ENCODE measurements at places on chromosomes 2 and 18.

DNA sequence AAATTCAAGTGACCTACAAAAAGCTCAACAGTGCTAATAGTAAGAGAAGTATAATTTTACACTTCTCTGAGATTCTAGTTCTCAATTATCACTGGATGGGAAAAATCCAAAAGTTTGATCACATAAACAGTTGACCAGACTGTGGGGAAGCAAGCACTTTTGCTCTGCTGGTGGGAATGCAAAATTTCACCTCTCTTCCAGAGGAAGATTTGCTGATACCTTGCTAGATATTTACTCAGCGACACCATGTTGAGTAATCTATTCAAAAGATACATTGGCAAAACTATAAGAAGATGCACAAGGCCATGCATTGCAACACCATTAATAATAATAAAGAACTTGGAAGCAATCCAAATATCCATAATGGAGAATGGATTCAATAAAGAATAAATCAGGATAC lies 204.4 kb downstream of the MREG start:
- DNase-seq, result no peak

GRCh38 chr18:45342166-45342565 lies 273.1 kb upstream of the SLC14A2 start:
- DNase-seq, result no peak

- no peak for DNase-seq
These were observed 162.9 kb upstream of the AGAP1 start for GRCh38 chr2:235330775-235331451.

- DNase-seq, result no peak
These were observed 77.6 kb upstream of the ALPP start for GRCh38 chr2:232300894-232301387.

DNA sequence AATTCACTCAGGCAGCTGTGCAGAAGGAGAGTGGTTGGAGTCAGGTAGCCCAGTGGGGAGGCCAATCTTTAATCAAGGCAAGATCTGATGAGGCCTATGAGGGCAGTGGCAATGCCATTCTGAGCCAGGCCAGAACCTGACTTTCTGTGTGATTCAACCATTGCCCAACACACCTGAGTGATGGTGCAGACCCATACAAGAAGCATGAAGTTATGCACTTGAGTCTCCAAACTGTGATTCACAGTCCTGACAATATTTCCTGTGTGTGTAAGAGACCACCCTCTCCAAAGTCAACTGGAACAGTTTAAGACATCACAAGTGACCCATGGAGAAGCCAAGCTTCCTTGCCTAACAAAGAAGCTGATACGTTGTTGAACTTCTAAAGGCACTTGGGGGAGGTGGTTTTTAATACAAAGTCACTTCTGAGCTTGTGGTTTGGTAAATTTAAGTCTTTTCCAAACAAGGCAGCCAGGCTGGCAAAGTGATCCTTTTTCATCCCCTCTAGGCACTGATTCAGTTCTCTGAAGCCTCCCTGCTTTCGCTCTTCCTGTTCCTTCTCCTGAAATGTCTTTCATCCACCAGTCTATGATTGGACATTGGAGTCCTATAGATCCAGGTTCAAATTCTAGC lies 49.0 kb downstream of the VSNL1 start:
- DNase-seq, result no peak

DNA sequence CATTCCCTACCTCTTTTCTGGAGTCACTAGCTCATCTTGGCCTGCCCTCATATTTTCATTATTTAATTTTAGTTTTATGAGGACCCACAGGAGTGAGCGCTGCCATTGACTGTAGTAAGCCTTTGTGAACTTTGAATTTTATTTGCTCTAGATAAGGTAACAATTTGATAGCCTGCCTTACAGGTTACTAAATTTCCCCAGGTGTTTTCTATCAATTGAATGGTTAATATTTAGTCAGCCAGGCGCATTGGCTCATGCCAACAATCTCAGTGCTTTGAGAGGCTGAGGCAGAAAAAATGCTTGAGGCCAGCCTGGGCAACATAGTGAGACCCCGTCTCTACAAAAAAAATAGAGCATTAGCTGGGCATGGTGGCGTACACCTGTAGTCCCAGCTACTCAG lies 50.2 kb downstream of the DAW1 start:
- no peak for DNase-seq

DNA sequence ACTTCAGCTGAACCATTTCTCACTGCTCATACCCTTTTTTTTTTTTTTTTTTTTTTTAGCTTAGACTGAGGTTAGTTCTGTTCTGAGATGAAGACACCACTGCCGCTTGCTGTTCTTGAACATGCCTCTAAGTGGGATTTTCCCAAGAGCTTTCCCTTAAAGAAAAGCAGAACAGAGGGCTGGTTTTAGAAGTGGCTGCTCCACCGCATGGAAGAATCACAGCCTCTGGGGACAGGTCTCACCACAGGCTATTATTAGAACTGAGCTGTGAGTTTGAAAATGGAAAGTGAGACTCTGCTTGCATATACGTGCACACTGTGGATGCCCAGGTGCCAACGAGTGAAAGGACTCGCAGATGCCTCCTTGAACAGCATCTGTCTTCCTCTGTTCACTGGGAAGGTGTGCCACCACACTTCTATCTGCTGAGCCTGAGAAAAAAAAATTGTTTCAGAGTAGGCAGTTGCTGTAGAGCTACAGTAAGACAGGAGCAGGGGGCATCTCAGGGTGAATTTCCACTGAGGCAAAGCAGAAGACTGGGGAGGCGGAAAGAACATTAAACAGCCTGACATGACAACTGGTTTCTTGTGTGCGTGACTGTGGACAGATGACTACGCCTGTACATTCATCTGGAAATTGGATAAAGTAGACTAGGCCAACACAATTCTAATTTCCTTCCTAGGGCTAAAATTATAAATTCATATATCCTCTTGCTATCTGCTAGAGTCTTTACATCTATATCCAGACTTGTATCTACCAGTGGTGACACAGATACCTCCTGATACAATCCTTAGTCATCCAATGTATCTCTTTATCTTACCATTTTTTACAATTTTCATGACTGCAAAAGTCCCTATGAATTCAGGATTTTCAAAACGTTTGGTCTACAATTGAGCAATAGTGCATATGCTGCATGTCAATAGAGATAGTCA lies 1045.7 kb upstream of the CELF4 start:
- DNase-seq, result peak; percentile 45

GRCh38 chr2:144079803-144080202 lies 440.1 kb downstream of the ZEB2 start:
- no peak for DNase-seq

GRCh38 chr2:116692988-116693387 lies 1121.5 kb upstream of the DDX18 start:
- no peak for DNase-seq

- peak; percentile 15 for DNase-seq
These were observed 572 bp upstream of the ZNF516 start for GRCh38 chr18:76495435-76496193.

- no peak for DNase-seq
These were observed 104.5 kb downstream of the PTGR3 start for GRCh38 chr18:75104483-75104882.

GRCh38 chr2:126863336-126864015 lies 35.2 kb upstream of the TEX51 start:
- peak; percentile 53 for DNase-seq

DNA sequence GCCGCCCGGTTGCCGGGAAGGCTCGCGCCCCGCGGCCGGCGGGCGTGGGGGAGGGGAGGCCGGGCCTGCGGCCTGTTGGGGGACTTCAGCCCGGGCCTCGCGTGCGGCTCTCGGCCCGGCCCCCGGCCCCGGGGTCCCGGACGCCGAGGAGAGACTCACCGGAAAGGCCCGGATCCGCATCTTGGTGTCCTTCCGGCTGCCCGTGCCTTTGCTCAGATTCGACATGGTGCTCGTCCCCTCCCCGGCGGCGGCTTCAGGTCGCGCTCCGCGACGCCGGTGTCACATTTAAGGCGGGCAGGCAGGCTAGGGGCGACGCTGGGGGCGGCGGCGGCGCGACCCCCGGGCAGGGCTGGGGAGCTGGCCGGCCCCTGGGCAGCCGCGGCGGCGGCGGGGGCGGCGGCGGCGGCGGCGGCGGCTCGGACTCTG lies 365 bp downstream of the CUL3 start:
- DNase-seq, result no peak

- DNase-seq, result no peak
These were observed 3.4 kb downstream of the TCF23 start for GRCh38 chr2:27152102-27152795.

- DNase-seq, result no peak
These were observed 72.4 kb downstream of the CTIF start for GRCh38 chr18:48611203-48611602.

GRCh38 chr2:28287256-28287915 lies 105.3 kb upstream of the FOSL2 start:
- no peak for DNase-seq

GRCh38 chr2:165876269-165876668 lies 77.3 kb downstream of the TTC21B start:
- DNase-seq, result no peak

GRCh38 chr2:27921880-27922547 lies 31.5 kb downstream of the BABAM2 start:
- DNase-seq, result no peak

DNA sequence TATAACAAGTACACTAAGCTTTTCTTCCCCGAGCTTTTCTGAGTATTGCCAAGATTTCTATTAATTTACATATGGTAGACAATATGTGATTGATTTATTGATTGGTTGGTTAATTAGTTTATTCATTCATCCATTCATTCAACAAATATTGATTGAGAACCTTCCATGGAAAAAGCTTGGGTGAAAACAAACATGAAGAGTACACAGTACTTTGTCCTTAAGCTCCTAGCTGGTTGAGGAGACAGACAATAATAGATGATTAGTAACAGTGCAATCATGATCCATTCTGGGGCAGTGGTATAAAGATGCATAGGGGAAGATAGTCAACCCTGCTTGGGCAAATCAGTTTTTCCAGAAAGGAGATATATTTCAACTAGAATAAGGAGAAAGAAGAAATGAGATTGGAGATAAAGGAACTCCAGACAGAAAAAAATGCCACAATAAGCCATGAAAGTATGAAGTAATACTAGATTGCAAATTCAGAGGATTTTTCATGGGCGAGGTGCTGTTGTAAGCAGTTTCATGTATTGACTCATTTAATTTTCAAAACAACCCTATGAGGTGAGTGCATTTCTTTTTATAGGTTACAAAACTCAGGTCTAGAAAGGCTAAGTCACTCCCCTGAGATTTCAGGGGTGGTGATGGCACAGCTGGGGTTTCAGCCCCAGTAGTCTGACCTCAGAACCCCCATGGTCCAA lies 129.5 kb downstream of the RND3 start:
- no peak for DNase-seq

- no peak for DNase-seq
These were observed 62.4 kb downstream of the MRPS9 start for GRCh38 chr2:105100046-105100840.

GRCh38 chr2:84449055-84449454 lies 10.0 kb downstream of the SUCLG1 start:
- DNase-seq, result no peak

DNA sequence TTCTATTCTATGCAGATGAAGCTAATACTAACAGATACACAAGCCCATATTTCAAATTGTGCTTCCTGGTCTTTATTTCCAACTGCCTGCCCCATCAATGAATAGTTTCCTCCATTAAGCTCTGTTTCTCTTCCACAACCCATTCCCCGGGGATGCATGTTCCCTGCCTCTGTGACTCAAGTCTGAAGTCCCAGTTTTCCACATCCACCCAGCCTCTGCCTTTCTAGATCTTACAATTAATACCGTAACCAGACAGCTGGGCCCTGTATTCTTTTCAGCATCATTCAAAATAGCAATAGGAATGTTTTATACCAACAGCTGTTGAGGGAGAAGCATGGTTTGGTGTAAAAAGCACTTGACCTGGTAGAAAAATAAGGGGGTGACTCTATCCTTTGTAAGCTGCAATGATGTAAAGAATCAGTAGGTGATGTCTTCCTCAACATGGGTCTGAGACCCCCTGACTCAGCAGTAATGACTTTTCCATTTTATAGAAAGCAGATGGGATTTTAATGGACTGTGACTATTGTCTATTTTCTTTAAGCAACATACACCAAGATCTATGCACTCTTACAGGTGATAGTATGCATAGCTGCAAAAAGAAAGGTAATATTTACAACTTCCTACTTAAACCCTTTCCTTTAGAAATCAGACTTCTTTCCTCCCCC lies 46.1 kb upstream of the DAPL1 start:
- no peak for DNase-seq

DNA sequence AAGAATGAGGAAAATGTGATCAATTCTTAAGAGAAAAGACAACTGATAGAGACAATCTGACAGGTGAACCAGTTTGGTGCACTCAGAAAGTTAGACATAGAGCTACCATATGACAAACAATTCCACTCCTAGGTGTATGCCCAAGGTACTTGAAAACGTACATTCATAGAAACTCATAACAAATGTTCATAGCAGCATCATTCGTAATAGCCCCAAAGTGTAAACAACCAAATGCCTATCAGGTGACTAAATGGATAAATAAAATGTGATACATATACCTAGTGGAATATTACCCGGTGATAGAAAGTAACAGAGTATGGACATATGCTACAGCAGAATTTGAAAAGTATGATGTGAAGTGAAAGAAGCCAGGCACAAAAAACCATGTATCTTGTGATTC lies 149.3 kb upstream of the TRIB2 start:
- DNase-seq, result no peak

DNA sequence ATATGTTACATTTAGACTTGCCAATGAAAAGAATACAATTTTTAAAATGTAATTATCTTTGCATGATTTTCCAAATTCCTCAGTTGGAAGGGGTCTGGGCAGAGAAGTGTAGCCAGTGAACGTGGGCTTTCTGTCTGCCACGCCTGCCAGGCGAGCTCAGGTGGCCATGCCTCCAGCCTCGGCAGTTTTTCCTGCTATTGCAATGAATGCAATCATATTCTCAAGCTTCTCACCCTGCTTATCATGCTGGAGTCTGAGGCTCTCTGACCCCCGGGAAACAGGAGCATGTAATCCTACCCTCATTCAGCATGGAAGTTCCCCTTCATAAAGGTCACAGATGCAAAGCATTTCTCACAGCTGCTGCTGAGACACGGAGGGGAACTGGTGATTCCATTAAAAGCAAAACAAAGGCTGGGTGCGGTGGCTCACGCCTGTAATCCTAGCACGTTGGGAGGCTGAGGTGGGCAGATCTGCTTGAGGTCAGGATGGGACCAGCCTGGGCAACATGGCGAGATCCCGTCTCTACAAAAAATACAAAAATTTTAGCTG lies 154.8 kb downstream of the MBP start:
- DNase-seq, result no peak

DNA sequence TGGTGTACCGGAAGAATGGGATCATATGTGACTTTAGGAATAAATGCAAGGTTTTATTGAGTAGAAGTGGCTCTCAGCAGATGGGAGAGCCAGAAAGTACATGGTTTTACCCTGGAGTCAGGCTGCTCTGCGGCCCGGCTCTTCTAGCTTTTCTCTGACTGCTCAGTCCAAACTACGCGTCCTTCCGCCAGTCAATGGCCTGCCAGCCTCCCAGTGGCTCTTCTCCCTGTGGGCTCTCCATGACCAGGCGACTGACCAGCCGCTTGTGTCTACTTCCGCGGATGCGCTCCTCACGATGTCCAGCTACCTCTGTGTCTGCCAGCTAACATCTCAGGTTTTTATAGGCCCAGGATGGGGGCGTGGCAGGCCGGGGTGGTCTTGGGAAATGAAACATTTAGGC lies 220.4 kb downstream of the VAPA start:
- DNase-seq, result no peak
